ENCODE measurements at places on chromosomes 2 and 18. TPM values are rescaled to one million over a fixed set of nuclear protein-coding genes. Genes with fewer than 3 reads are reported as not detected.

- no peak for DNase-seq
Observed at GRCh38 chr18:34647251-34647650, 62.8 kb upstream of the DTNA start.

The ATP6V1C2 gene
- not detected for total RNA-seq

DNA sequence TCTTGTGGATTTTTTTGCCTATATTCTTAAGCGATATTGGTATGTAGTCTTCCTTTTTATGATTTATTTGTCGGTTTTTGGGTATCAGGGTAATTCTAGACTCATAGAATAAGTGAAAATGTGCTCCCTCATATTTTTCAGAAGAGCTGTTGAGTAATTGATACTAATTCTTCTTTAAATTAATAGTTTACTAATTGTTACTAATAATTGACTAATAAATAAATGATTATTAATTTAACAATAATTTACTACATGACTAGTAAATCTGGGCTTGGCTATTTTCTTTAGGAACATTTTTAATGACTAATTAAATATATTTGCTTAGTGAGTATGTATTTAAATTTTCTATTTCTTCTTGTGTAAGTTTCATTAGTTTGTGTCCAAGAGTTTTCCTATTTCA is 325.0 kb downstream of the ADCYAP1 start:
- DNase-seq: no peak

The SP140L gene
- 34.2 TPM for total RNA-seq

Measured in glomerular endothelial cell (primary cell).